ENCODE measurements at places on chromosomes 13 and 19. TPM values are rescaled to one million over a fixed set of nuclear protein-coding genes. Genes with fewer than 3 reads are reported as not detected.

DNA sequence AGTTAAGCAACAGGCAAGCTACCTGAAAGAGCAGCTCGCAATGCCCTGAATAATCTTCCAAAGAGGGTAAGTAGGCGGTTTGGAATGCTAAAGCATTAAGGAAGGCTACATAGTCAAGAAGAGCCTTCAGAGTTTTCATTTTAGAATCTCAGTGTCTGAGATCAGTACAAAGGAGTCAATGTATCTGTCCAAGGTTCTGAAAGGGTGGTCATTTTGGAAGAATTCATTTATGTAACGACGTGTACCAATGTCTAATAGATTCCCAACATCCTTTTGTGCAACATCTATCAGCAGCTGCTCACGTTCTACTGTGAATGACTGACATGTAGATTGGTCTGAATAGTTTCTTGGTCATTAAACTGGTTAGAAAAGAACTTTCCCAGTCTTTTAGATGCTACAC, 15.2 kb downstream of the ZNF665 start:
- DNase-seq: no peak

DNA sequence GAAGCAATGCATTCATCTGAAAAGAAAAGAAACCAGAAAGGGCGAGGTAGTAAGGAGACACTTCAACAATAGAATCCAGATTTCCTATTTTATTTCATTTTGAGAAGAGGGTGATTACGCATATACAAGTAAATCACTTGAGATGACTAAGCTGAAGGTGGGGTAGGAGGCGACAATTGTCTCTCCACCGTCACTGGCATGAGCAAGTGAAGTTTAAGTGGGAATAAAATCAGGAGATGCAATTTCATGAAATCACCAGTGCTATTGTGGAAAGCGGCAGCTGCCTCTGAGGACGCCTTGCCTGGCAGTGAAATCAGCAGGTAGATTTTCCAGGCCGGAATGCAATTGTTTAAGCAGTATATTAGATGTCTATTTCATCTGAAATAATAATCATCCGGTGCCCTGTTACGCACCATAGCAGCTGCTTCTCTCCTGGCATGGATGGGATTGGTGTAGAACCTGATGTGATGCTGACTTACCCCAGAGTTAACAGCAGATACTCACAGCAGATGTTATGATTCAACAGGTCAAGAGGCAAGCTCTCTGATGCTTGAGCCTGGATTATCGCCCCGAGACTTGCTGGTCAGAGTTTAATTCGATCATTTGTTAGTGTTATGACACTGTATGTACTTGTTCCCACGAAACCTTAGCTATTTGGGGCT, 64.3 kb downstream of the RASL11A start:
- no peak for DNase-seq

- DNase-seq: no peak
Measured at GRCh38 chr13:81442904-81443303, 1102.0 kb upstream of the SPRY2 start.

- no peak for DNase-seq
Measured at GRCh38 chr19:55173714-55174409, 6.2 kb downstream of the SYT5 start.

DNA sequence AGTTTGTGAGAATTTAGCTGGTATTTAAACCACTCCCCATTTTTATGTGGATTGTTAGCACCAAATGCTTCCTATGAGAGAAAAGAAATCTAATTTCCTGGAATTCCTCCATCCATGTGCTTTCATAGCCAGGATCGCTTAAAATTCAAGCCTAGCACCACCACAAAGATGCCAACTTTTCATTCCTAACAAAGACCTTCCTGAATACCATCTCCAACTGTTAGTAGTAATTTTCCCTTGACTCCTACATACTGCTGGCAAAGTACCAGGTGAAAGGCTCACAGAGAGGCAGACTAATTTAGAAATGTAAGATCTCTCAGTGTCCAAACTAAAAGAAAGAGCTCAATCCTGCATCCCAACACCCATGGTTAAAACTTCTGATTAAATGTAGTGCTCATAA, 386.3 kb downstream of the KCTD12 start:
- DNase-seq: no peak

DNA sequence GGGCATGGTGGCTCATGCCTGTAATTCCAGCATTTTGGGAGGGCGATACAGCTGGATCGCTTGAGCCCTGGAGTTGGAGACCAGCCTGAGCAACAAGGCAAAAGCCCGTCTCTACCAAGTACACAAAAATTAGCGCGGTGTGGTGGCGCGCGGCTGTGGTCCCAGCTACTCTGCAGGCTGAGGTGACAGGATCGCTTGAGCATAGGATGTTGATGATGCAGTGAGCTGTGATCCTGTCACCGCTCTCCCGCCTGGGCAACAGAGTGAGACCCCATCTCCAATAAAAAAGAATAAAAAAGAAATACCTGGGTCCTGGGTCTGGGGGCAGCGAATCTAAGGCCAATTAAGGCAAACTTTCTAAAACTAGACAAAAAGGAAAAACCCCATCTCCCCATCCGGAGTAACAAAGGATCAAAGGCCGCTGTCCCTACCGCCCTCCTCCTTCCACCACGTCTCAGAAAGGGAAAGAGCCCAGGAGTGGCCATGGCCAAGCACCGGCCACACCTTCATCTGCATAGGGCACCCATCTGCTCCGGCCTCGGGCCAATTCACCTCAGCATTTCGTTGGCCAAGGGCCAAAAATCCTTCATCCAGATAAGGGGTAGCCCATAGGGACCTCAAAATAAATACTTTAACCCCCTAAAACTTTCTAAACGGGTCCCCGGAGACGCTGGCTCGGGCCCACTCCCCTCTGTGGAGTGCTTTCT, 851 bp downstream of the ZNF320 start:
- DNase-seq: peak; percentile 31

SAE1 gene
- 112 TPM for polyA plus RNA-seq

POU4F1 gene
- polyA plus RNA-seq: 0.04 TPM

PLK5 gene
- polyA plus RNA-seq: 0.20 TPM

KIR3DL2 gene
- polyA plus RNA-seq: not detected

All from renal pelvis (tissue), 12 donors.